Activated CD4-positive, CD25-positive, alpha-beta regulatory T cell treated with anti-CD3 and anti-CD28 coated beads, Interleukin-2, amount 50 U/mL, for 24 hours (primary cell): ENCODE measurements at places on chromosomes 2 and 18.

GRCh38 chr2:239222312-239222660 is 178.5 kb downstream of the HDAC4 start:
- no peak for ATAC-seq

GRCh38 chr2:43024515-43025011 is 201.8 kb downstream of the ZFP36L2 start:
- ATAC-seq: no peak

GRCh38 chr2:113224647-113225236 is 51.0 kb downstream of the PSD4 start:
- no peak for ATAC-seq

GRCh38 chr18:21321711-21322110 is 79.7 kb downstream of the GREB1L start:
- no peak for ATAC-seq

DNA sequence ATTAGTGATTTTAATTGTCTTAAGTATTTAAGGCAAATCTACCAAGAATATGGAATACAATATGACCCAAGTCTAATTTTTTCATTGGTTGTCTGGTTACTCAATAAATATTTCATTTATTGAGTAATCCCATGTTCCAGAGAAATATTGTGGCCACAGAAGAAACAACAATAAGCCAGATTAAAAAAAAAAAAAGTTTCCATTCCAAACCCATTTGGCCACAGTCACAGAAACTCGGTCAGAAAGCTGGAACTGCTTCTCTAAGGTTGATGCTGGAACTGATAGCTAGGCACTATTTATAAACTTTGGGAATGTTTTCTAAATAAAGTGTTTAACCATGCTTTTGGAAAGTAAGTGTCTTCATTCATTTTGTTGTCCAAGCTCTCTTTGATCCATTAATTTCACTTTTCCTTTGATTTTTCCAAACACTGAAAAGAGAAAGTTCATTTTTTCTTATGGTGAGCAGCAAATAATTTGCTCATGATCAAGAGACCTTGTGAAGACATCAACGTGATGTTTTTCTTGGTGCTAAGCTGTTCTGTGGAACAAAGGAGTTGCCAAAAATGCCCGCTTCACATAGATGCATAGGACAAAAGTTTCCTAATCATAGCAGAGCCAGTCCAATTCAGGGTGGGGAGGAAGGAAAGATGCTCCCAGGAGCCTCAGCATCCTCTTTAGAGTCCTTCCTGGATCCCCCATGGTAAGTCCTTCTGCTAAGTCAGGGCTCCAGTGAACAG is 72.1 kb upstream of the CCBE1 start:
- no peak for ATAC-seq

GRCh38 chr2:206728277-206729199 is 10.3 kb upstream of the DYTN start:
- ATAC-seq: no peak

DNA sequence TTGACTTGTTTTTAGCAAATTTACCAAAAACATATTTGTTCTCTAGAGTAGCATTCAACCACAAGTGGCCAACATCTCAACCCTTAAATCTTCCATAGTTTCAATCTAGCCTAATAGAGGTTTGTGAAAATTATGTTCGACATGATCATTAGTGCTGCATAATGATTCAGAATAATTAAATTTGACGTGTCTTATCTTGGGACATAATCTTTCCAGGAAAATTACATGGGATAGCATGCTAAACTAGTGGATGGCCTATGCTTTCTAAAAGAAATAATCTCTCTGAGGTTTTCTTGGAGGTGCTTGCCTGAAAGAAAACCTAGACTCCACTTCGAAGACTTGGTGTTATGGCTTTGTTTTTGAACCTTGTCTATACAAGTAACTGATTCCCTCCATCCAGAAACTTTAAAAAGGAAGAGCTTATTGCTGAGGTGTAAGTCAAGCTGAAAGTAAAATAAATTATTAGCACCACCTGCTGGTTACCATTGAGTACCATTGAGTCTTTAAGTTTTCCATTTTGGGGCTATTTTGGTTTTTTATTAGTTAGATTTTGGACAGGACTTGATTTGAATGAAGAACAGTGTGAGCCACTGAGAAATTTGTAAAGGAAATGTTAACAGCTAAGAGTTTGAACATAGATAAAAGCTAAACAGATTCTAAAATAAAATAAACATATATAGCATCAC is 32.7 kb downstream of the COX7A2L start:
- no peak for ATAC-seq

DNA sequence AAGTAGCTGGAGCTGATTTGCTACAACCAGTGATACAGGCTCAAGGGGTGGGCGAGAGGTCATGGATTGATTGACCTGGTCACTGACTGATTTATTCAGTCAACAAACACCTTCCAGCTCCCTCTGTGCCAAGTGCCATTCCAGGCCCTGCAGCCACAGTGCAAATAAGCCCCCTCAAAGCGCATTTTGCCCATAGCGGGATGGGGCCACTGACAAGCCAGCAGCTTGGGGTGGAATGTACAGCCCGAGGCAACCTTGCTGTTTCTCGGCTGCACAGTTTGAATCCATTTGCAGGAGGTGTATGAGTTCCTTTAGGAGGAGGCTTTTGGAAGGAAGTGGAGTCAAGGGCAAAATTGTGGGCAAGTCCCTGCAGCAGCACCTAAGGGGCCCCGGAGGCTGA is 235.2 kb downstream of the TPGS2 start:
- no peak for ATAC-seq

DNA sequence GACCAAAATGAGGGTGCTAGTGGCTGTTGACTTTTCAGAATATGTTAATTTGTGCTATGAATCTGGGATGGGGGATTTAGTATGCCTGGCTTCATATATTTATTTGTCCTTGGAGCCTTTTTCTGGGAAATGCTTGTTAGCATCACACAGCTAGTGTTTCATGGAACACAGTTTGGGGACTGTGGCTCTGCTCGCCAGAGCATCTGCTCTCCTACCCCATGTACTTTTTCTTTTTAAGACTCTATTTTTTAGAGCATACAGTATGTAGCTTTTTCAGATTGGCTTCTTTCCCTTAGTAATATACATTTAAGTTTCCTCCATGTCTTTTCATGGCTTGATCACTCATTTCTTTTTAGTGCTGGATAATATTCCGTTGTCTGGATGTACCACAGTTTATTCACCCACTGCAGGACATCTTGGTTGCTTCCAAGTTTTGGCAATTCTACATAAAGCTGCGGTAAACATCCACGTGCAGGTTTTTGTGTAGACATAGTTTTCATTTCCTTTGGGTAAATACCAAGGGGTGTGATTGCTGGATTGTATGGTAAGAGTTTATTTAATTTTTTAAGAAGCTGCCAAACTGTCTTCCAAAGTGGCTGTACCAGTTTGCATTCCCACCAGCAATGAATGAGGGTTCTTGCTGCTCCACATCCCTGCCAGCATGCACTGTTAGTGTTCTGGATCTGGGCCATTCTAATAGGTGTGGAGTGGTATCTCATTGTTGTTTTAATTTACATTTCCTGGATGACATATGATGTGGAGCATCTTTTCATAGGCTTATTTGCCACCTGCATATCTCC is 44.1 kb downstream of the EFR3B start:
- no peak for ATAC-seq

DNA sequence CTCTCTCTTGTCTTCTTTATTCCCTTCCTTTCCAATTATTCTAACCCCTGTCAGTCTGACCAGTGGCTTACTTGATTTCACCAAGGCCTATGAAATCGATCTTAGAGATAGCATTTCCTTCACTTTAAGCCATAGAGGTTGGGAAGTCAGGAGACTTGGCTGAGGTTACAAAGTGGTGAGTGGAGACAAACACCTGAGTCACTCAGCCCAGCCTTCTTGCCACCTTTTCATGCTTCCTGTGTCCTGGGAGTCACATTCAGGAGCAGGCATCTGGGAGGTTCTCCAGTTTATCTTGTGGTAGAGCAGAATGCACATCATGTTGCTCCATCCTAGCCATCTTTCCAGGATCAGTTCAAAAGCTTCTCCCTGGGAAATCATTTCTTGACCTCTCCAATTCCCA is 59.1 kb downstream of the VSNL1 start:
- ATAC-seq: no peak

DNA sequence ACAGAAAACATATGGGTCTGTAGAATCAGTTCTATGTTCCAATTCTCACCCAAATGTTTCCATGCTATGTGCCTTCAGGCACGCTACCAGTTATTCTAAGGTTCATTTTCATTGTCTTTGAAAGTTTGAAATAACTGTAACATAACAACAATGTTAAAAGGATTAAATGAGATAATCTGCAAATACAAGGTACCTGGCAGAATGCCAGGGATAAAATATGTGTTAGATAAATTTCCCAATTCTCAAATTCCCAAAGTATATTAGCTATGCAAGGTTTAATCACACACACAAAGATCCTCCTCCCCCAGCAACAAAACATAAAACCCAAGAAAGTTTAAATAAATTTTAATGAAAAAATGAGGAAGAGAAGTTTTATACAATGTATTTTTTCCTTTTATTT is 261.2 kb downstream of the LRP1B start:
- no peak for ATAC-seq

DNA sequence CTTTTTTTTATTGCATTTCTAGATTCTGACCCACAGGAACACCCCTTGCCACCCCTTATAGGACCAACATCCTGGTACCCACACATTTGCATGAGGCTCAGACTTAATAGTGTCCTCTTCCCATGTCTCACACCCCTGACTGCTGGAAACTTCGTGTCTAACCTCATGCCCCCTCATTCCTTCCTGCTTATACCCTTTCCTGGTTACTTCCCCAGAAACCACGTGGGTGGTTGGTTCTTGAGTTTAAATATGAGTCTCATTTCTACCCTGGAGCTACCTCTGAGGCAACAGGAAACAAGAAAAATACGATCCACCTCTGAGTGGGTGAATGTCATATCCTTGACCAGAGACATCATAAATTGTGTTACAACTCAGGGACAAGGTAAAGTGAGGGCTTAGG is 1.6 kb downstream of the TNP1 start:
- no peak for ATAC-seq

GRCh38 chr18:64966667-64967066 is 784.1 kb upstream of the CDH7 start:
- ATAC-seq: no peak

GRCh38 chr2:142586693-142587580 is 290.5 kb upstream of the KYNU start:
- ATAC-seq: no peak

DNA sequence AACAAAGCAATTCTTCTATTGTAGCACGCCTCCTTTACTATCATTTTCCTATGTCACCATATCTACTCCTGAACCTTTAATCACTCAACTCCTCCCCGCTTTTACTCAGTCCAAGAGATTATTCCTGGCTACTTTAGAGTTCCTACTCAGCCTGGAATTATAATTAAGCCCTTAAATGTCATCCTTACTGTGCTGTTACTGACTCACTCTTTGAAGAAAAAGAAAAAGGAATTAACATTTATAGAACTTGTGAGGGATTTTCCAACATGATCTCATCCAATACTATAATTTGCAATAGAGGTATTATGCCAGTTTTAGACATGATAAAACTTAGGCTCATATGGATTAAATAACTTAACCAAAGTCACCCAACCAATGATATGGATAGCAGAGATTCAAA is 61.7 kb downstream of the CCDC88A start:
- no peak for ATAC-seq

DNA sequence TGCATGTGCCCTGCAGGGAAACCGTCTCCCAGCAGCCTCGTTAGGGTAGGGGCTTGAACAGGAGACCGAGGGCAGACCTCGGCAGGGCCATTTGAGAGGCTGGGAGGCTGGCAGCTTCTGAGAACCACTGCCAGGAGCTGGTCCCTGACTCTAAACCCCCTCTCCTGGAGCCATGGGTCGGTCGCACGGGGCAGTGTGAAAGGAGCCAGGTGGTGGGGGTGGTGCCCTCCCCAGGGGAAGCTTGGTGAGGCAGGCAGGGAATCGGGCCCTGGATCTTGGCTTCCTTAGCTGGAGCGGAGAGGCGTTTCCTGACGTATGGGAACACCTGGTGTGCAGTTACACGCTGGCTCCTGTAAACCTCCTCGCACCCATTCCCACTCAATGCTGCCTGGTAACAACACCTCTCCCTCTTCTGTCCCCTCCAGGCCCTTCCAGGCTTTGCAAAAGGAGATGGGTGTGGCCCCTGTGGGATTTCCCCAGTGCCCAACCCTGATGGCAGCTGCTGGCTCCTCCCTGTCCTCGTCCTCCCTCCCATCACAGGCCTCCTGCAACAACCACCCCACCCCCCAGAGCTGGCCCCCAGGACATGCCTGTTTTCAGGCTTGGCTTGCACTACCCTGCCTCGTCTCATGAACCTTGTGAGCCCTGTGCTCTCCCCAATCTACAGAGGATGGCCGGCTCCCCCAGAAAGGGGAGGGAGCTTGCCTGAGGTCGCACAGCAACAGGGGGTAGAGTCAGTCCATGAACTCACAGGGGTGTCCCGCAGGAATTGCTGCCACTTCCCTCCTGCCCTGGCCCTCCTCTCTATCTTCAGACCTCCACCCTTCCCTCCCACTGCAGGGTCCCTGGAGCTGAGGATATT is 24.4 kb downstream of the ADRA2B start:
- ATAC-seq: no peak

- ATAC-seq: no peak
Observed at GRCh38 chr2:28640260-28640907, 111.2 kb upstream of the PPP1CB start.

GRCh38 chr2:70949086-70949485 is 13.4 kb downstream of the ATP6V1B1 start:
- ATAC-seq: no peak
